ENCODE measurements at places on chromosomes 5 and 9.

- H3K36me3 ChIP-seq, result no peaks in the 10 kb centered on the region
- H3K4me1 ChIP-seq, result no peaks in the 10 kb centered on the region
- peak; percentile 17 for DNase-seq
- H3K27ac ChIP-seq, result no peak overlapping the region
Measured at GRCh38 chr9:21316860-21317259, 11.7 kb upstream of the IFNA5 start.

GRCh38 chr5:132293066-132293991 lies 865 bp upstream of the SLC22A4 start:
- peaks cover 24% of the 10 kb centered on the region for H3K27me3 ChIP-seq
- DNase-seq, result peak; percentile 82
- H3K36me3 ChIP-seq, result no peaks in the 10 kb centered on the region
- H3K4me1 ChIP-seq, result peaks cover 14% of the 10 kb centered on the region
- H3K4me3 ChIP-seq, result peak overlapping the region; percentile 90

DNA sequence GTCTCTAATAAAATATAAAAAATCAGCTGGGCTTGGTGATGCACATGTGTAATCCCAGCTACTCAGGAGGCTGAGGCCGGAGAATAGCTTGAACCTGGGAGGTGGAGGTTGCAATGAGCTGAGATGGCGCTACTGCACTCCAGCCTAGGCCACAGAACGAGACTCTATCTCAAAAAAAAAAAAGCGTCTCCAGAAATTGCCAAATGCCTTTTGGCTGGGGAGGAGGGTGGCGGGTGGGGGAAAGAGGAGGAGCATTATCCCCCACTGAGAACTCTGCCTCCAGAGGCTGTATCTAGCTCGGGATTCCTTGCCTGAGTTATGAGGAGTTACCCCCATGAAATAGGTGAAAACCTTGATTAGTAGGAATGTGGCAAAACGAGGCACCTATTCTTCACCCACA lies 4.8 kb downstream of the ROPN1L start:
- no peaks in the 10 kb centered on the region for H3K36me3 ChIP-seq
- no peak overlapping the region for H3K4me3 ChIP-seq
- H3K4me1 ChIP-seq, result peaks cover 3% of the 10 kb centered on the region
- DNase-seq, result no peak
- no peak overlapping the region for H3K27ac ChIP-seq

GRCh38 chr9:105064248-105065097 lies 136.5 kb upstream of the ABCA1 start:
- peak; percentile 25 for DNase-seq
- H3K4me1 ChIP-seq, result no peaks in the 10 kb centered on the region
- no peaks in the 10 kb centered on the region for H3K36me3 ChIP-seq
- H3K4me3 ChIP-seq, result no peak overlapping the region

DNA sequence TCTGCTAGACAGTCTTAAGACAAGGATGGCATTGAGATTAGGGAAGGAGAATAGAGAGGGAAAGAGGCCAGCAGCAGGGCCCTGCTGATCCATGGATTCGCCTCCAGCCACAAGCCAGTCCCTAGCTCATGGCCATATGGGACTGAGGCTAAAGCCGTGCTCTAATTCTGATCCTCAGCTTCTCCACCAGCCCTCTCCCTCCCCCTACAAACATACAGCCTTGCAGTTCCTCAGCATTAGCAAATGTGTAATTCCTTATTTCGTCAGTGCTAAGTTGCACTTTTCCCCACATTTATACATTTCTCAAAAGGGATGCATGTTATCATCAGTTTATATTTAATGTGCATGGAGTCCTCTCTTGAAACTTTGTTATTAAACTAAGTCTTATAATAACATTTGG lies 34.8 kb downstream of the ZNF462 start:
- H3K4me1 ChIP-seq, result peaks cover 71% of the 10 kb centered on the region
- no peaks in the 10 kb centered on the region for H3K36me3 ChIP-seq

DNA sequence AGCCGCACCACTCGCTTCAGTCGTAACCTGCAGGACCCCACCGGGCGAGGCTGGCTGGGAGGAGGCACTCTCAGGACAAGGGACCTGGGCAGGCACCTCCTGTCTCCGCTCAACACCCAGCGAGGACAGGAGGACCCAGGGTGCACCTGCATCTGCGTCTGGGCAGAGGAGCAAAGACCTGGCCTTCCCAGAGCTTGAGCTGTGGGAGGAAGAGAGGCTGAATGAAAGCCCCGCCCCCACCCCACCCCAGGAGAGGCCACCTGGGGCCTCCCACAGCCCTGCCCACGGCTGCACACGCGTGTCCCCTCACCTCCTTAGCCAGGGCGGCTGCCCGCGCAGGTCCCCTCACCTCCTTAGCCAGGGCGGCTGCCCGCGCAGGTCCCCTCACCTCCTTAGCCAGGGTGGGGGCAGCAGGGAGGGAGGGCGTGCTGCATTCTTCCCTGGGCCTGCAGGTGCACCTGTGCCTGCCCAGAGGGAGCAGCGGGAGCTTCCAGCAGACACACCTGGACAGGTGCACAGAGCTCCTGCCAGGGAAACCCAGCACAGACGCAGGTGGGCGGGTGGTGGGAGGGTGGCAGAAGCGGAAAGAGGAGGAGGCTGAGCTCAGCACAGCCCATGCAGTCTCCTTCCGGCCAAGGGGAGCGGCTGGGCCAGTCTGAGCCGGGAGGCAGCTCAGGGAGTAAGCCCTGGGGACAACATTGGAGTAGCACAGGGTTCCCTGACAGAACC lies 18.5 kb upstream of the SLC12A7 start:
- DNase-seq, result no peak
- H3K4me3 ChIP-seq, result no peak overlapping the region
- H3K27me3 ChIP-seq, result no peaks in the 10 kb centered on the region
- no peak overlapping the region for H3K27ac ChIP-seq

- peak overlapping the region; percentile 46 for H3K27ac ChIP-seq
- H3K36me3 ChIP-seq, result no peaks in the 10 kb centered on the region
- H3K27me3 ChIP-seq, result no peaks in the 10 kb centered on the region
- H3K4me3 ChIP-seq, result no peak overlapping the region
- no peak for DNase-seq
- H3K4me1 ChIP-seq, result peaks cover 24% of the 10 kb centered on the region
Measured at GRCh38 chr5:153520137-153520536, 29.7 kb downstream of the GRIA1 start.

DNA sequence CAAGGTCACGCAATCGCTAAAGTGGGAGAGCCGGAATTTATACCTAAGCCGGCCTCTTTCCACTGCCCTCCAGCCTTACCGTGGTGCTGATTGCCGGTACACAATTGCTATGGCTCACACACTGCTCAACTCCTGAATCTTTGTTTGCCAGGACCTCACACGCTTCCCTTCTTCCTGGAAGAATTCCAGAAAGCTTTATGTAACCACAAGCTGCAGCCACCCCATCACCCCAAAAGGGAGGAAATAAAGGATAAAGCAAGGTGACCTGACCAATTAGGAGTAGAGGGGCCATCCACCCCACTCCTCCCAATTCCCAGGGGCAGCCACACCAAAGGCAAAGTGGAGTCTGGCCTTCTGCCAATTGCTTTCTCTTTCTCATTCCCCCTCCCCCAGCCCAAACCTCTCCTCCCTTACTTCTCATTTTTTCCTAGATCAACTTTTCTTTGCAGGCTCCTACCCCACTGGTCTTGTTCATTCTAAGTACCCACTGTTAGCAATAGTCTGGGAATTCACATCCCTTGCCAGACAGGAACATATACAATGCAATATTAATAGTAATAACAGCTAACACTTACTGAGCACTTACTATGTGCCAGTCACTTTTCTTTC lies 18.0 kb upstream of the CDC23 start:
- H3K4me1 ChIP-seq, result no peaks in the 10 kb centered on the region
- no peak overlapping the region for H3K27ac ChIP-seq
- H3K4me3 ChIP-seq, result no peak overlapping the region
- no peak for DNase-seq
- H3K36me3 ChIP-seq, result no peaks in the 10 kb centered on the region

GRCh38 chr5:127785098-127785927 lies 82.1 kb downstream of the CCDC192 start:
- no peaks in the 10 kb centered on the region for H3K27me3 ChIP-seq
- no peak overlapping the region for H3K4me3 ChIP-seq
- H3K27ac ChIP-seq, result no peak overlapping the region
- no peaks in the 10 kb centered on the region for H3K36me3 ChIP-seq
- no peaks in the 10 kb centered on the region for H3K4me1 ChIP-seq
- no peak for DNase-seq

GRCh38 chr9:5626727-5627634 lies 1.9 kb upstream of the RIC1 start:
- no peaks in the 10 kb centered on the region for H3K27me3 ChIP-seq
- no peak overlapping the region for H3K27ac ChIP-seq
- H3K4me1 ChIP-seq, result peaks cover 12% of the 10 kb centered on the region
- H3K4me3 ChIP-seq, result peak overlapping the region; percentile 79
- DNase-seq, result no peak
- no peaks in the 10 kb centered on the region for H3K36me3 ChIP-seq

DNA sequence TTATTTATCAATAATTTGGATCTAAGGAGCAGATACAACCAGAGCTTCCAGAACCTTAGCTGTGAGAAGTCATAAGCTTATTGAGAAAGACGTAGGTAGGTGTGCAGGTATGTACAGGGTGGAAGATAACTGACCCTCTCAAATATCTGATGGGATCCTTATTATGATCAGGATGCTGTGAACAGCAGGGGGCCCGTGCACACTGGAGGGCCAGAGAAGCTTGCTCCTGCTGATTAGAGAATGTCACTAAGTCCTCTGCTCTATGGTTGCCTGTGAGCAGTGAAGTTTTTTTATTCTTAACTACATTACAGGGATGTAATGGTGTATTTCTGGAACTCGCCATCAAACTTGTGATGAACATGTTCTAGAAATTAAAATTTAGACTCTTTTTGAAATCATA lies 108.9 kb upstream of the POU5F2 start:
- no peak for DNase-seq
- H3K27ac ChIP-seq, result no peak overlapping the region
- no peak overlapping the region for H3K4me3 ChIP-seq
- no peaks in the 10 kb centered on the region for H3K36me3 ChIP-seq
- no peaks in the 10 kb centered on the region for H3K4me1 ChIP-seq
- no peaks in the 10 kb centered on the region for H3K27me3 ChIP-seq

DNA sequence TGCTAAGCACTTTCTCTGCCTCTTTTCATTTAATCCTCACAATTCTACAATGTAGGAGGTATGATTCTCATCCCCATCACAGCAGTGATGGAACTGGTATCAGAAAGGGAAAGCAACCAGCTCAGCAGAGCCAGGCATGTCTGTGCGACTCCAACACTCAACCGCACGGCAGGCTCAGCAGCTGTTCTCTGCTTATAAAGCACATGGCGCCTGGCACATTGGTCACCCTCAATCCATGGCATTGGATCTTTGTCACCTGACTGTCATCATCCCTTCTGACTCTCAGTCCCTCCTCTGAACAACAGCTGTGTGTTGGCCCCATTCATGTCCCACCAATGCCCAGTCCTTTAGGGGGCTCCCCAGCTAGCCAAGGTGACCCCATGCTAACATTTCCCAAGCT lies 45.1 kb upstream of the HAND1 start:
- peaks cover 24% of the 10 kb centered on the region for H3K27me3 ChIP-seq
- no peaks in the 10 kb centered on the region for H3K36me3 ChIP-seq
- peaks cover 14% of the 10 kb centered on the region for H3K4me1 ChIP-seq
- H3K27ac ChIP-seq, result no peak overlapping the region

DNA sequence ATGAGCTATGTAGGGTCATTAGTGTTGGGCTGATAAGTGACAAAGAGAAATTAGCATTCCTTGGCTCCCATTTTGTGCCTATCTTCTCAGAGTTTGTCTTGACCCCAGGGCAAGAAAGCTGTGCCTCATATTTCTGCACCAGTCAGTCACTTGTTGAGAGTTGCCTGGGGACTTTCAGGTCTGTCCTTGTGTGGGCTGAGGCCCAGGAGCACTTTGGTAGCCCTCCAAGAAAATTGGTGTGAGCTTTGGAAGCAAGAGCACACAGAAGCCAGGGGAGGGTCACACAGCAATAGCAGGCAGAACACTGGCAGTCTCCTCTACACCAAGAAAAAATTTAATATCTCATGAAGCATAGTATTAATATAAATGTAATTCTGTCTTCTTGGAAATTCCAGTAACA lies 239.9 kb downstream of the NPR3 start:
- no peak overlapping the region for H3K4me3 ChIP-seq
- H3K27me3 ChIP-seq, result no peaks in the 10 kb centered on the region
- no peaks in the 10 kb centered on the region for H3K36me3 ChIP-seq
- no peak for DNase-seq
- no peak overlapping the region for H3K27ac ChIP-seq

DNA sequence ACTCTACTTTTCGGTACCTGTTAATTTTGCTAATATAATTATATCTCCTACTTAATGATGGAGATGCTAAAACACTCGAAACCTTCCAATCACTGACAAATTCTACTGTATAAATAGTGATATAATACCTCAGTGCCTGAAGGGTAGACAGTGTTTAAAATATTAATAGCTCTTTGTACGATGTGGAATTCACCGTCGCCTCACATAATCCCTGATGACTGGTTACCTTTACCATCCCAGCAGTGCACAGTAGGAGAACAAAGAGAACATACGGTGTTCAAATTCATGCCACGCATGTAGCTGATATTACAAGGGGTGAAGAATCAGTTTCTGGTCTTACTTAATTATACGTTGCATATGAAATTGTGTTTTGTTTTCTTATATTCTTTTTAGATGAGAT lies 506.7 kb downstream of the CTNND2 start:
- no peak overlapping the region for H3K27ac ChIP-seq
- H3K36me3 ChIP-seq, result no peaks in the 10 kb centered on the region
- no peaks in the 10 kb centered on the region for H3K4me1 ChIP-seq
- no peak overlapping the region for H3K4me3 ChIP-seq
- DNase-seq, result no peak

GRCh38 chr5:169648725-169649310 lies 11.7 kb downstream of the DOCK2 start:
- H3K4me3 ChIP-seq, result no peak overlapping the region
- no peaks in the 10 kb centered on the region for H3K36me3 ChIP-seq
- no peaks in the 10 kb centered on the region for H3K27me3 ChIP-seq
- H3K4me1 ChIP-seq, result peaks cover 9% of the 10 kb centered on the region
- H3K27ac ChIP-seq, result no peak overlapping the region

DNA sequence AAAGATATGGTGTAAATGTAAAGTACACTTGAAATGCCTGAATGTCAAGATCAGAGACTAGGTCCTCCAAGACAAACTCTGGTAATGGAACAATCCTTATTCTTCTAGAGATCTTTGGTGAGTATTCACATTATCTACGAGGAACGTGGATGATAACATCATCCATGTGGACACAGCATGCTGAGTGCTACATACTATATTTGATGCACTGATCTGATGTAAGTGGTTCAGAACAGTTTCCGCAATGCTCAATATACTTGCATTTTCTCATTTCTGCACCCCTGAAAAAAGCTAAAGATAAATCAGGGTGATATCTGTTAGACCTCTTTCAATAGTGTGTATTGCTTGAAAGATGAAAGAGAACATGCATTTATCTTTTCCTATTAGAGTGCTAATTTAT lies 226.8 kb downstream of the EFNA5 start:
- H3K27me3 ChIP-seq, result no peaks in the 10 kb centered on the region
- no peak for DNase-seq
- peaks cover 20% of the 10 kb centered on the region for H3K4me1 ChIP-seq
